ENCODE measurements at places on chromosomes 11 and 22. TPM values are rescaled to one million over a fixed set of nuclear protein-coding genes. Genes with fewer than 3 reads are reported as not detected.

DNA sequence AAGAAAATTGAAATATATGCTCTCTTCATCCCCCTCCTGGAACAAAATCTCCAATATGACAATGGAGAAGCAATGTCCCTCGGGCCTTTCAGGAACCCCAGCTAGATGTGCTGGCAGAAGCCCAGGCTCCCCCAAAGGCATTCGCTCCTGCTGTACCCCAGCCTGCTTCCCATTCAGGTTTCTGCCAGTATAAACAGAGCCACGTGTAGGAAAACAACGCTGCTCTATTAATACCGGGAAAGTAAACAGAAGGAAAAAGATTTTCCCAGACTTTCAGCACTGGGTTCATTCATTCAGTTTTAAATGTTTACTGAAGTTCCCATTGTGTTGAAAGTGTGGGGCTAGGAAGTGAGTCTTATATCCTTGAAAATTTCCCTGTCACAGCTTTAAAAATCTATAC lies 147.1 kb downstream of the CADM1 start:
- no peaks in the 10 kb centered on the region for H3K27me3 ChIP-seq
- H3K4me1 ChIP-seq, result no peaks in the 10 kb centered on the region
- no peak overlapping the region for H3K27ac ChIP-seq
- H3K36me3 ChIP-seq, result no peaks in the 10 kb centered on the region
- H3K4me3 ChIP-seq, result no peak overlapping the region
- no peak for DNase-seq

GRCh38 chr11:69576069-69576782 lies 64.7 kb upstream of the CCND1 start:
- no peak overlapping the region for H3K4me3 ChIP-seq
- no peaks in the 10 kb centered on the region for H3K36me3 ChIP-seq
- H3K4me1 ChIP-seq, result no peaks in the 10 kb centered on the region

GRCh38 chr11:69382131-69383128 lies 88.5 kb downstream of the MYEOV start:
- no peaks in the 10 kb centered on the region for H3K4me1 ChIP-seq
- no peak overlapping the region for H3K4me3 ChIP-seq
- H3K27me3 ChIP-seq, result no peaks in the 10 kb centered on the region
- peak; percentile 16 for DNase-seq

DNA sequence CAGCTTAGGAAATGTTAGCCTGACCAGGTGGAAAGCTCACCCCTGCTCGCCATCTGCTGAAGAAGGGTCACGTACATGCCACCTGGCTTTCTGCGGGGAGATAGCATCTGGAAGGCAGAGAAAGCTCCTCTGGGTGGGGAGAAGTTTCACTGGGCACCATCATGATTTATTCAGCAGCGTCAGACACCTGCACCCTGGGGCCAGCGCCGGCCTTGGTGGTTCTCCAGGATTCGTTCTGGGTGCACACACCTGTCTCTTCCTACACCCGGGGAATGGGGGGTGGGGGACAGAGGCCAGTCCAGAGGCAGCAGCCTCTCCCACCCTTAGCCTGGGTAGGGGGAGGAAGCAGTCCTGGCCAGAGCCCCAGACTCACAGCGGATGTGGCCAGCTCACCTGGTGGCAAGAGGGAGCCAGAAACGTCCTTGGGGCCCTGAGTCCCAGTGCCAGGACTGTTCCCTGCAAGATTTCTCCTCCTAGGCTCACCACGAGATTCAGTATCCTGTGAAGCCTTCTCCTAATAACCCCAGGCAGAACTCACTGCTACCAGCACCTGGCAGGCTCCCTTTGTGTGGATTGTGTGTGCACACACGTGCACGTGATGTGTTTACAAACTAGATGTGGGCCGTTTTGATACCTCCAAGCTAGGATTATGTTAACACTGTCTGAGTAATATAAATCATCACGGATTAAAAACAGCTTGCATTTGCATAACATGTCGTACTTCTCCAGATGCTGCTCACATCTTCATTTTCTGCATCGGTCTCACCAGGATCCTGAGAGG lies 17.3 kb upstream of the RASD2 start:
- H3K27me3 ChIP-seq, result peaks cover 23% of the 10 kb centered on the region
- no peaks in the 10 kb centered on the region for H3K4me1 ChIP-seq
- no peak for DNase-seq
- no peak overlapping the region for H3K27ac ChIP-seq
- H3K4me3 ChIP-seq, result no peak overlapping the region
- H3K36me3 ChIP-seq, result no peaks in the 10 kb centered on the region

GRCh38 chr11:57425565-57426438 lies 1.1 kb downstream of the SLC43A3 start:
- H3K27me3 ChIP-seq, result peaks cover 10% of the 10 kb centered on the region
- peaks cover 35% of the 10 kb centered on the region for H3K36me3 ChIP-seq
- H3K4me1 ChIP-seq, result peaks cover 49% of the 10 kb centered on the region

- no peaks in the 10 kb centered on the region for H3K36me3 ChIP-seq
- no peak for DNase-seq
- H3K27ac ChIP-seq, result no peak overlapping the region
- no peak overlapping the region for H3K4me3 ChIP-seq
These were observed 9.9 kb upstream of the ACER3 start for GRCh38 chr11:76850815-76851214.

- H3K27me3 ChIP-seq, result no peaks in the 10 kb centered on the region
- DNase-seq, result peak; percentile 27
- H3K36me3 ChIP-seq, result peaks cover 27% of the 10 kb centered on the region
These were observed 32.3 kb downstream of the TPBGL start for GRCh38 chr11:75272821-75273301.

- no peak overlapping the region for H3K4me3 ChIP-seq
- peaks cover 2% of the 10 kb centered on the region for H3K27me3 ChIP-seq
- no peaks in the 10 kb centered on the region for H3K36me3 ChIP-seq
- H3K4me1 ChIP-seq, result peaks cover 21% of the 10 kb centered on the region
- no peak for DNase-seq
- H3K27ac ChIP-seq, result peak overlapping the region; percentile 40
These were observed 9.6 kb upstream of the MYH9 start for GRCh38 chr22:36397131-36398093.

GRCh38 chr11:37141707-37142106 lies 543.7 kb upstream of the RAG2 start:
- H3K36me3 ChIP-seq, result no peaks in the 10 kb centered on the region
- H3K27ac ChIP-seq, result no peak overlapping the region
- no peak for DNase-seq
- H3K4me3 ChIP-seq, result no peak overlapping the region
- H3K4me1 ChIP-seq, result no peaks in the 10 kb centered on the region
- H3K27me3 ChIP-seq, result no peaks in the 10 kb centered on the region

- H3K4me1 ChIP-seq, result peaks cover 35% of the 10 kb centered on the region
- H3K27me3 ChIP-seq, result no peaks in the 10 kb centered on the region
- H3K4me3 ChIP-seq, result no peak overlapping the region
These were observed 5.5 kb downstream of the PHRF1 start for GRCh38 chr11:581752-582151.

- no peak overlapping the region for H3K27ac ChIP-seq
- DNase-seq, result no peak
- no peak overlapping the region for H3K4me3 ChIP-seq
- H3K36me3 ChIP-seq, result no peaks in the 10 kb centered on the region
- H3K27me3 ChIP-seq, result peaks cover 44% of the 10 kb centered on the region
These were observed 45.4 kb upstream of the AMOTL1 start for GRCh38 chr11:94722735-94723134.

GRCh38 chr22:27930331-27931060 lies 11.4 kb upstream of the PITPNB start:
- peaks cover 10% of the 10 kb centered on the region for H3K4me1 ChIP-seq
- peaks cover 16% of the 10 kb centered on the region for H3K36me3 ChIP-seq
- no peak for DNase-seq
- H3K27me3 ChIP-seq, result peaks cover 3% of the 10 kb centered on the region

DNA sequence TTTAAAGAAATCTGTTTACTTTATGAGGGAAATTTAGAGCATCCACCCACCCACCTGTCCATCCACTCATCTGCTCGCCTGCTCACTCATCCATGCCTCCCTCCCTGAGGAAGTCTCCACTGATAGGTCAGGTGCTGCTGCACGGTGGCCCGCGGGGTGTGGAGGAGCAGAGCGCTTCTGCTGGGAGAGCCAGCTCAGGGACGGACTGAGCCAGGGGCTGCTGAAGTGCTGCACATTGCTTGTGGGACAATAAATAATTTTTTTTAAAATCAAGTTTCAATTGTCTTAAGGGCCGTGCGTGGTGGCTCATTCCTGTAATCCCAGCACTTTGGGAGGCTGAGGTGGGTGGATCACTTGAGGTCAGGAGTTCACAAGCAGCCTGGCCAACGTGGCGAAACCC lies 148.9 kb downstream of the TBC1D22A start:
- no peaks in the 10 kb centered on the region for H3K27me3 ChIP-seq
- H3K4me1 ChIP-seq, result peaks cover 2% of the 10 kb centered on the region
- peaks cover 2% of the 10 kb centered on the region for H3K36me3 ChIP-seq
- no peak for DNase-seq
- H3K4me3 ChIP-seq, result no peak overlapping the region

The ALDH3B2 gene
- total RNA-seq, result not detected

The FAM180B gene
- not detected for total RNA-seq

The KCTD14 gene
- not detected for total RNA-seq
